H1 (cell line): ENCODE measurements at places on chromosomes 2 and 18.

DNA sequence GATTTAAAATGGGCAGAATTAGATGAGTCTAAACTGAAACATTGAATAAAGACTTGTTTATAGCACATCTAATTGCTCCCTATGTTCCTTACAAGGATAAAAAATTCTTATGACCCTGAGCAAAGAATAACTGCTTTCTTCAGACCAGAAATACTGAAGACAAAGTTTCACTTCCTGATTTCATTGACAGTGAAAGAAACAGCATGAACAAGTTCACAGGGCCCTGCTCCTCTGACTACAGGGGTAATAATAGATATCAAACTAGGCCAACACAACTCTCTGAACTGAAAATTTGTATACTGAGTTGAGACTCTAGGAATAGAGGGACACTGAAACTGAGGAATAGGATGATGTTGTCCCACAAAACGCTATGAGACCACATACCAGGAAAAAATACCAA lies 1383.3 kb upstream of the CDH2 start:
- H3K4me3 ChIP-seq, result no peak overlapping the region
- no peak for DNase-seq
- no peaks in the 10 kb centered on the region for H3K27me3 ChIP-seq
- H3K4me1 ChIP-seq, result no peaks in the 10 kb centered on the region
- H3K36me3 ChIP-seq, result no peaks in the 10 kb centered on the region

GRCh38 chr2:228318218-228318617 lies 136.7 kb upstream of the SPHKAP start:
- DNase-seq, result peak; percentile 9

- DNase-seq, result peak; percentile 23
- no peaks in the 10 kb centered on the region for H3K27me3 ChIP-seq
- H3K27ac ChIP-seq, result no peak overlapping the region
- no peak overlapping the region for H3K4me3 ChIP-seq
These were observed 113.4 kb downstream of the CAPN13 start for GRCh38 chr2:30693821-30694281.

GRCh38 chr18:70430501-70431173 lies 141.8 kb downstream of the SOCS6 start:
- DNase-seq, result no peak
- H3K27ac ChIP-seq, result no peak overlapping the region
- H3K36me3 ChIP-seq, result no peaks in the 10 kb centered on the region
- H3K4me3 ChIP-seq, result no peak overlapping the region
- H3K27me3 ChIP-seq, result no peaks in the 10 kb centered on the region

DNA sequence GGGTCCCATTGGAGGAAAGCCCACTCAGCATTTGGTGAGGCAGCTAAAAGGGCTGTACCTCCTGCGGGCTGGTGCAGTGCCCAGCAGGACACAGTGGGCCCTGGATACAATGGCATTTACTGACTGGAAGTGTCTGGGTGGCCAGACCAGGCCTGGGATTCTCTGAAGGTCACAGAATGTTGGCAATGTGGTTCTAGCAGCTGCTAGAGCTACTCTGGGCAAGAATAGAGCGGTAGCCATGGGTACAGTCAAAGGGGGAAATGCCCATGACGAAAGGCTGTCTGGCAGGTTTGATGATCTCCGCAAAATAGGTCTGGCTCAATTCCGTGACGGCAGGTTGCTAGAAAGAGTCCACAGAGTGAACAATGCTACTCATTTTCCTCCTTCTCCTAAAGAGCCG lies 241.8 kb downstream of the AFF3 start:
- DNase-seq, result no peak
- H3K4me1 ChIP-seq, result no peaks in the 10 kb centered on the region
- no peak overlapping the region for H3K27ac ChIP-seq
- no peaks in the 10 kb centered on the region for H3K36me3 ChIP-seq
- H3K4me3 ChIP-seq, result no peak overlapping the region

DNA sequence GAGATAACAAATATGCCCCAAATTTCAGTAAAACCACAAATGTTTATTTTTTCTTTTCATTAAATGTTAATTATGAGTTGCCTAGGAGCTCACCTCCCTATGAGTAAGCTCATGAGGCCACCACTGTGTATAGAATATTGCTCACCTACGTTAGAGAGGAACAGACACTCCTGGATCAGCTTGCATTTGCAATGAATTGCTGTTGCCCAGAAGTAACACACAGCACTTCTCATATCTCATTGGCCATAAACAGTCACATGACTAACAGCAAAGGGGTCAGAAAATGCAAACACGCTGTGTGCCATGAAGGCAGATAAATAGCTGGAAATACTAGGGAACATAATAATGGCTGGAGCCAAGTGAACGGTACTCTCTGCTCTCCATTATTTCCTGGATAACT lies 89.0 kb upstream of the GALNT5 start:
- no peak overlapping the region for H3K4me3 ChIP-seq
- H3K27me3 ChIP-seq, result no peaks in the 10 kb centered on the region
- H3K27ac ChIP-seq, result no peak overlapping the region
- no peaks in the 10 kb centered on the region for H3K4me1 ChIP-seq

DNA sequence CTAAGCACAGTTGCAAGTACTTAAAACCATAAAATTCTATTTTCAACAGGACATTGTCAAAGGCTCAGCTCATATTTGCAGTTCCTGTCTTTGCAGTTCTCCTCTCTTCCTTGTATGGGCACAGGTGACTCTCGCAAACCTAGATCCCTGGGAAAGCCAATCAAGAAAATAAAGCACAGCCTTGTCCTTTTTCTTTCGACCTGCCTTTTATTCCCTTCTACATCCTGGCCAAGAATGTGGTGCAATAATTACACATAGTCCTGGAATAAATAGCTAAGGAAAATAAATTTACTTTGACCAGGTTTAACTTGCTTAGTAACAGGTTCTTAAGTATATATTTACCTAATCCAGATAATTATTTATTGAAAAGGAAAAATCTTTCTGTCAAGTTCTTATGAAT lies 20.2 kb downstream of the ATG16L1 start:
- DNase-seq, result no peak
- no peaks in the 10 kb centered on the region for H3K4me1 ChIP-seq
- H3K36me3 ChIP-seq, result peaks cover 81% of the 10 kb centered on the region
- no peak overlapping the region for H3K27ac ChIP-seq
- H3K27me3 ChIP-seq, result no peaks in the 10 kb centered on the region

- H3K4me3 ChIP-seq, result no peak overlapping the region
- no peak overlapping the region for H3K27ac ChIP-seq
- no peaks in the 10 kb centered on the region for H3K36me3 ChIP-seq
- DNase-seq, result no peak
These were observed 645.5 kb upstream of the ID2 start for GRCh38 chr2:8036366-8036765.

DNA sequence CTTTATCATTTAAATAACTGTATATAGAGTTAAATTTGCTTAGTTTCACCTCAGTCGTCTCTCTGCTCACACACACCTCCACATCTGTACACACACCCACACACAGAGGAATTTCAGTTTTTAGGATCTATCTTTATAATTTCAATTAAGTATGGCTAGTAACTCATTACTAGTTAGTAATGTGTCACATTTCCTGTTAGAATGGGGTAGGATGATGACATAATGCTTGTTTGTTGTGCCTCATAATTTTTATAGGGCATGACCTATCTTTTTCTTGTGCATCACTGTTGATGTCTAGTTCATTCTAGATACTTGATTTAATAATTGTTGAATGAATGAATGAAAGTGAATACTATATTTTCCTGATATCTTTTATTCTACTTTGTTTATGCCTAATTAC lies 108.6 kb downstream of the AGPS start:
- H3K36me3 ChIP-seq, result no peaks in the 10 kb centered on the region; the same call in 1 of the 2 replicates
- no peak overlapping the region for H3K27ac ChIP-seq
- no peak overlapping the region for H3K4me3 ChIP-seq
- H3K27me3 ChIP-seq, result no peaks in the 10 kb centered on the region
- DNase-seq, result no peak

GRCh38 chr2:148922776-148923475 lies 47.9 kb downstream of the KIF5C start:
- H3K36me3 ChIP-seq, result no peaks in the 10 kb centered on the region
- no peak for DNase-seq
- peaks cover 12% of the 10 kb centered on the region for H3K4me1 ChIP-seq
- H3K27me3 ChIP-seq, result no peaks in the 10 kb centered on the region
- no peak overlapping the region for H3K27ac ChIP-seq

- H3K27ac ChIP-seq, result no peak overlapping the region
- no peak overlapping the region for H3K4me3 ChIP-seq
- H3K36me3 ChIP-seq, result no peaks in the 10 kb centered on the region
- DNase-seq, result no peak
These were observed 86.3 kb downstream of the ASXL3 start for GRCh38 chr18:33664241-33664874.

- H3K4me3 ChIP-seq, result no peak overlapping the region
- no peaks in the 10 kb centered on the region for H3K36me3 ChIP-seq
- H3K4me1 ChIP-seq, result no peaks in the 10 kb centered on the region; the same call in 1 of the 2 replicates
- H3K27ac ChIP-seq, result no peak overlapping the region
- no peak for DNase-seq
These were observed 91.6 kb downstream of the PTPRM start for GRCh38 chr18:7658701-7659100.

- H3K4me1 ChIP-seq, result peaks cover 2% of the 10 kb centered on the region; the same call in 1 of the 2 replicates
- H3K36me3 ChIP-seq, result no peaks in the 10 kb centered on the region
- DNase-seq, result no peak
- no peak overlapping the region for H3K27ac ChIP-seq
- no peaks in the 10 kb centered on the region for H3K27me3 ChIP-seq
These were observed 379.7 kb downstream of the PTPRM start for GRCh38 chr18:7946734-7947377.

DNA sequence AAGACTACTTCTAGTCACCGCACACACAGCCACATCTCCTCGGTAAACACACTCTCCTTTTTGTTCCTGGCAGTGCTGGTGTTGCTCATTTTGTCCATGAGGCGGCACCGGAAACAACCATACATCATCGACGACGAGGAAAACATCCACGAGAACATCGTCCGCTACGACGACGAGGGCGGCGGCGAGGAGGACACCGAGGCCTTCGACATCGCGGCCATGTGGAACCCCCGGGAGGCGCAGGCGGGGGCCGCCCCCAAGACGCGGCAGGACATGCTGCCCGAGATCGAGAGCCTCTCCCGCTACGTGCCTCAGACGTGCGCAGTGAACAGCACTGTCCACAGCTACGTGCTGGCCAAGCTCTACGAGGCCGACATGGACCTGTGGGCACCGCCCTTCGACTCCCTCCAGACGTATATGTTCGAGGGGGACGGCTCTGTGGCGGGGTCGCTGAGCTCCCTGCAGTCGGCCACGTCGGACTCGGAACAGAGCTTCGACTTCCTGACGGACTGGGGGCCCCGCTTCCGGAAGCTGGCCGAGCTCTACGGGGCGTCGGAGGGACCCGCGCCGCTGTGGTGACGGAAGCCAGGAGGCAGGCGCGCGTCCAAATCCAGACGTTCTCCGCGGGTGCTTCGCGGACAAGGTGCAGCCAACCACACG lies 221.0 kb downstream of the CDH20 start:
- H3K27me3 ChIP-seq, result no peaks in the 10 kb centered on the region
- H3K27ac ChIP-seq, result no peak overlapping the region
- no peak for DNase-seq
- H3K4me1 ChIP-seq, result no peaks in the 10 kb centered on the region
- no peak overlapping the region for H3K4me3 ChIP-seq

DNA sequence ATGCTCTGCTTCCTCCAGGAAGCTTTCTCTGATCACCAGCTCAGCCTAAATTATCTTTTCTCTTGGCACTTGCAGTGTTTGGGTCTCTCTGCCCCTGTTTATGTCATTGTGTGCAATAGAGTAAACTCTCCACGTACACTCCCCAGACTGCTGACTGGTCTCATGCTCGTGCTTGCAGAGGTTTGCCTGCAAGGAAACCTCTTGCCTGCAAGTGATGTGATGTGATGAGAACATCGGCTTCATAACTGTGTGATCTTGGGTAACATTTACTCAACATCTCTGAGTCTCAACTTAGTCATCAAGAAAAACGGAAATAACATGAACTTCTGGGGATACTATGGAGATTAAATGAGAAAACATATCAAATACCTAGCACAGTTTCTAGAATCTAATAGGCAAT lies 92.3 kb downstream of the BIN1 start:
- peaks cover 4% of the 10 kb centered on the region; the same call in 1 of the 2 replicates for H3K4me1 ChIP-seq
- DNase-seq, result no peak
- no peaks in the 10 kb centered on the region for H3K36me3 ChIP-seq
- no peak overlapping the region for H3K27ac ChIP-seq
- no peak overlapping the region for H3K4me3 ChIP-seq

GRCh38 chr2:100109986-100110613 lies 32.3 kb downstream of the AFF3 start:
- peaks cover 71% of the 10 kb centered on the region for H3K27me3 ChIP-seq
- peaks cover 7% of the 10 kb centered on the region; the same call in 1 of the 2 replicates for H3K4me1 ChIP-seq
- H3K4me3 ChIP-seq, result no peak overlapping the region

DNA sequence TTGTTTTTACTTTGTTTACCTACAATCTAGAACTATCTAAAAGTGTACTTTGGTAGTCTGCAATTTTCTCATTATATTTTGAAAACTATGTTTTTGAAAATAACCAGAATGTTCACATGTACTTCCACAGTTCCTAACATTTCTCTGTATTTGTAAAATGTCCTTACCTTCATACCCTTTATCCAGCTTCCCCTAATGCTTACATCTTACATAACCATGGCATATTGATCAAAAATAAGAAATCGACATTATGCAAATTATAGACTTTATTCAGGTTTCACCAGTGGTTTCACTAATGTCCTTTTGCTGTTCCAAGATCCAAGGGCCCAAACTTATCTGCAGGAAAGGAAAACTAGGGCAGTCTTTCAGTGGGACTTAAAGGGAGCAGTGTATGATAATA lies 114.1 kb downstream of the PLEKHM3 start:
- H3K36me3 ChIP-seq, result no peaks in the 10 kb centered on the region
- no peaks in the 10 kb centered on the region for H3K27me3 ChIP-seq
- DNase-seq, result no peak

DNA sequence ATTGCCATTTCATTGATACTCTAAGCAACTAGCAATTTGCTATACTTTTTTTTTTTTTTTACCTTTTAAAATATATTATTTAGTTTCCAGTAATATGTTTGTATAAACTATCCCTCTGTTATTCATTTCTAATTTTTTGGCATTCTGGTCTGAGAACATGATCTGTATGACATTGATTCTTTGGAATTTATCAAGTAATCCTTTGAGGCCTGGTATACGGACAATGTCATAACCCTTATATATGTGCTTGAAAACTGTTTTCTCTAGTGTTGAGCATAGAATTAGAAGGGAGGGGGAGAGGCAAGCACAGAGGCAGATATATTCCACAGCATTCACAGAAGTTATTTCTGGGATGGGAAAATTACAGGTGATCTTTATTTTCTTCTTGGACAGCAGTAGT lies 48.2 kb upstream of the POLE4 start:
- H3K4me3 ChIP-seq, result no peak overlapping the region
- H3K27ac ChIP-seq, result no peak overlapping the region
- no peaks in the 10 kb centered on the region for H3K36me3 ChIP-seq
- H3K27me3 ChIP-seq, result no peaks in the 10 kb centered on the region

GRCh38 chr18:416930-417329 lies 83.6 kb downstream of the COLEC12 start:
- DNase-seq, result no peak
- no peak overlapping the region for H3K4me3 ChIP-seq
- H3K36me3 ChIP-seq, result no peaks in the 10 kb centered on the region
- no peak overlapping the region for H3K27ac ChIP-seq

- no peaks in the 10 kb centered on the region; the same call in 1 of the 2 replicates for H3K4me1 ChIP-seq
- DNase-seq, result no peak
- H3K4me3 ChIP-seq, result no peak overlapping the region
- H3K27ac ChIP-seq, result no peak overlapping the region
These were observed 179.4 kb upstream of the ZFP36L2 start for GRCh38 chr2:43405829-43406228.

- DNase-seq, result no peak
- no peaks in the 10 kb centered on the region for H3K36me3 ChIP-seq
- H3K4me1 ChIP-seq, result peaks cover 6% of the 10 kb centered on the region; the same call in 1 of the 2 replicates
- no peak overlapping the region for H3K27ac ChIP-seq
These were observed 237.5 kb downstream of the KLHL29 start for GRCh38 chr2:23622466-23622865.
